Fibroblast of lung (primary cell): ENCODE measurements at places on chromosomes 7 and 10.

GRCh38 chr10:75982611-75983369, 551.4 kb downstream of the LRMDA start:
- peak; percentile 81 for DNase-seq

GRCh38 chr7:74466196-74466813, 12.6 kb downstream of the GTF2IRD1 start:
- DNase-seq = no peak

- DNase-seq = peak; percentile 96
Observed at GRCh38 chr7:117251687-117252086, 71.2 kb downstream of the WNT2 start.

DNA sequence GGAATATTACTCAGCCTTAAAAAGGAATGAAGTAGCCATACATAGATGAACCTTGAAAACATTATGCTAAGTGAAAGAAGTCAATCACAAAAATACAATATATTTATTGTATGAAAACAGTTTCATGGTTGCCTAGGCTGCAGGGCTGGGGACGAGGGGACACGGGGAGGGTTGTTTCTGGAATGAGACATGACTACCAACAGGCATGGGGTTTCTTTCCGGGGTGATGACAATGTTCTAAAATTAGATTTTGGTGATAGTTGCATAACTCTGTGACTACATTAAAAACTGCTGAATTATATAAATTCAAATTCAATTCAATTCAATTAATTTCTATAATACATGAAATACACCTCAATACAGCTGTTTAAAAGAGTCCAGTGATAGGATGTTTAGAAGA, 88.0 kb downstream of the ARHGAP22 start:
- DNase-seq = no peak

DNA sequence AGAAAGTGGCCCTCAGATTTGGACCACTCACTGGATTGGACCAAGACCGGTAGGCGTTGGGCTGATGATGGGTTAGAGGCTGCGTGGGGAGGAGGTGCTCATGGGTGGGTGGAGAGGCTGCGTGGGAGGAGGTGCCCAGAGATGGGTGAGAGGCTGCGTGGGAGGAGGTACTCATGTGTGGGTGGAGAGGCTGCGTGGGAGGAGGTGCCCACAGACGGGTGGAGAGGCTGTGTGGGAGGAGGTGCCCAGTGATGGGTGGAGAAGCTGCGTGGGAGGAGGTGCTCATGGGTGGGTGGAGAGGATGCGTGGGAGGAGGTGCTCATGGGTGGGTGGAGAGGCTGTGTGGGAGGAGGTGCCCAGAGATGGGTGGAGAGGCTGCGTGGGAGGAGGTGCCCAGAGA, 346.3 kb downstream of the PAXIP1 start:
- no peak for DNase-seq

DNA sequence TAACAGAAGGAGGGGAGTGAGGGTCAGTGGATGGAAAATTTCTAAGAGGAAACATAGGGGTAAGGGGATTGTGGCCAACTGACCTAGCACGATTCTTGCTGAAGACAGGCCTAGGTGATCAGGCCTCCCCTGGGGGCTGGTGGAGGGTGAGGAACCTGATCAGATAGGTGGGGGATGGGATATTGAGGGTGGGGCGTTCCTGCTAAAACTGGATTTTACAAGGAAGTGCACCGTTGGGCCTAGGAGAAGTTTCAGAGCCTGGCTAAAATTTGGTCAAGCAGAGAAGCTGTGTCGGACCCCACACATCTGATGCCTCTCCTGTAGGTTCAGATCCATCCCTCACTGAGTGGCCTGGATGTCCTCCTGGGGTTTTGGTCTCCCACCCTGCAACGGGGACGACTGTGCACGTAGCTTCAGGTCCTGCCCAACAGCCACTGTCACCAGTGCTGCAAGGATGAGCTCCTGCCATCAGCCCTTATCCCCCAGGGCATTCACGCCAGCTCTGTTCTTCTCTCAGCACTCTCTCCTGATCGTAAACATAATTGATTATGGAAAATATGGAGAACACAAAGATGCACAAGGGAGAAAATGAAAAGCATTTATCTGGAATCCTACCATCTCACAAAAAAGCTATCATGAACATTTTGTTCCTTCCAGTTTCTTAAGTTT, 89.9 kb downstream of the ADCY1 start:
- no peak for DNase-seq

- DNase-seq = no peak
Observed at GRCh38 chr10:112695539-112695938, 248.5 kb downstream of the VTI1A start.

DNA sequence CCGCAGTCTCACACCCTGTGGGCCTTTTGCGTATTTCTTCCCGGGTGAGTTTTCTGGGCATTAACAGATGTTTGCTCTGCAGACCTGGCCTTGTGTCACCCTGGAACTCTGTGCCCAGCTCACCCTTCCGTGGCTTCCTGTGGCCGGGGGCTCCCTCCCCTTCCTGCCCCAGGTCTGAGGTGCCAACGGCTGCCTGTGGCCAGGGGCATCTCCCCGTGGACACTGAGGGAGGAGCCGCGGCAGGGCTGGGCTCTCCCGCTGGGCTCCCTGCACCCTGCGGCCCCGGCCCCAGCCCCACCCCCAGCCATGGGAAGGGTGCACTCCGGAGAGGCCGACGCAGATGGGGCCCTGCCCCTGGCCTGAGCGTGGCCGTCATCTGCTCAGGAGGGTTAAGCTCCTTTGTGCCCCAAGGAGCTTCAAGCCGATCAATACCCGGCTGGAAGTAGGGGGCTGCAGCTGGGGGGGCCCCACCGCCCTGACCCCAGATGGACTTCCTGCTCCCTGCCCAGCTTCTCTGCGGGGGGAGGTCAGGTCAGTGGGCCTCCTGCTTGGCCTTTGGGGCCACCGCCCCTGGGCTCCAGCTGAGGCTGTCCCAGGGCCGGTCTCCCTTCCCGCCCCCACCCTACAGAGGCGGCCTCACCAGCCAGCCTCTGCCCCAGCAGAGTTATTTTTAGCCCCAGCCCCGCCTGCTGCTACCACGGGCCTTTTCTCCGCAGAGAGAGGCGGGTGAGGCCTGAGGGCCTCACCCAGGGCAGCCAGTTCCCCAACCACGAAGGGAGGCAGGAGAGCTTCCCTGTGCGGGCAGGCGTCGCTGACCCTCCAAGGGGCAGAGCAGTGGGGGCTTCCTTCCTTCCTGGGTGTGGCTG, 24.2 kb downstream of the PWWP2B start:
- DNase-seq = peak; percentile 69

DNA sequence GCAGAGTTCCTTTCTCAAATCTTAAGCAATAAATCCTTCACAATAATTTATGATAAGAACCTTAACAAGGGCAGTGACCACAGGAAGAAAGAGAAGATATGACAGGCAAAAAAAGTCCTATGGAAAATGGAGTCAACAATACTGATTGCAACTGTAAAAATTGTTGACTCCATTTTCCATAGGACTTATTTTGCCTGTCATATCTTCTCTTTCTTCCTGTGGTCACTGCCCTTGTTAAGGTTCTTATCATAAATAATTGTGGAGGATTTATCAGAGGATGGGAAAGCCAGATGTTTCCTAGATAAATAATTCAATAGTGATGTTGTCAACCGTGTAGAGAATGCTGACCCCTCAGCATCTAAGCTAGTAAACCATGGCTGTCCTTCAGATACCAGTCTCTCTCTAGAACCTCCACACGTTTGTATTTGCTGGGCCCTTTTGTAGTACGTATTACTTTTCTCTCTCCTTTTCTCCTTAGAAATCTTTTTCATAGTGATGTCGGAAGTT, 172.6 kb upstream of the BET1 start:
- DNase-seq = no peak

DNA sequence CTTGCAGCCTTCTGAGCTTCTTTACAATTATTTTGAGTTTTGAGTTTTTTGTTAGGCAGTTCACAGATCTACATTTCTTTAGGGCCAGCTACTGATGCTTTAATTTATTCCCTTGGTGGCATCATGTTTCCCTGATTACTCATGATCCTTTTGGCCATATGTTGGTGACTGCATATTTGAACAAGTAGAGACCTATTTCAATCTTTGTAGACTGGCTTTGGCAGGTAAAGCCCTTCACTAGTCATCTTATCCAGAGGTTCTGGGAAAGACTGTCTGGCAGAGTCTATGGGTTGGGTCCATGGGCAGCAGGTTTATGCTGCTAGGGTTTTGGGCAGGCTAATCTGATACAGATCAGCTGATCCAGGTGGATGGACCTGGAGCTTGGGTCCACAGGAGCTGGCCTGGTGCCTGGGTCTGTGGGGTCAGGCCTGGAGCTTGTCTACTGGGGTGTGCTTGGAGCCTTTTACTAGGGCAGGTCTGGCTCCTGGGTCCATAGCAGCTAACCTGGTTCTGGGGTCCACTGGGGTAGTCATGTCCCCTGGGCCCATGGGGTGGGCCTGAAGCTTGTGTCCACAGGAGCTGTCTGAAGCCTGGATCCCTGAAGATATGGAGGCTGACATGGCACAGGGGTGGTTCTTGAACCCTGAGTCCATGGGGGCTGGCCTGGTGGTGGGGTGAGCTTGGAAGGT, 72.7 kb downstream of the GPR85 start:
- peak; percentile 3 for DNase-seq

GRCh38 chr7:157861551-157861950, 524.7 kb downstream of the DNAJB6 start:
- DNase-seq = no peak

GRCh38 chr10:85668522-85668921, 698.1 kb downstream of the GRID1 start:
- DNase-seq = no peak

DNA sequence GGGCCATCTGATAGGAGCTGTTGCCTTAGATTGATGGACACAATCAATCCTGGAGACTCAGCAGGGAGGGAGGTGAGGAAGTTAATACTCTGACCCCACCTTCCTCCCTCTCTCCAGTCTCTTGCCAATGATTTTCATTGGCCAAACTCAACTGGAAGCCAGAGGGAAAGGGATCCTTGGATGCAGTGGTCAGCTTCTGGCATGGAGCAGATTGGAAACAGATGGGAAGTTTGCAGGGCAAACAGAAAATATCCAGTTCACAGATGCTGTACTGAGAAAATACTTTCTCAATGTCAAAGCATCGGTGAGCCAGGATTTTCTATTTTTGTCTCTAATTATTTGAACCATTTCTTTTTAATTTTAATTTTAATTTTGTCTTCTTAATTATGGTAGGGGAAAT, 170.8 kb downstream of the BBS9 start:
- no peak for DNase-seq
